Choroid plexus epithelial cell (primary cell): ENCODE measurements at places on chromosomes 13 and 19.

- DNase-seq, result no peak
These were observed 4.3 kb downstream of the OR7A5 start for GRCh38 chr19:14830702-14831101.

DNA sequence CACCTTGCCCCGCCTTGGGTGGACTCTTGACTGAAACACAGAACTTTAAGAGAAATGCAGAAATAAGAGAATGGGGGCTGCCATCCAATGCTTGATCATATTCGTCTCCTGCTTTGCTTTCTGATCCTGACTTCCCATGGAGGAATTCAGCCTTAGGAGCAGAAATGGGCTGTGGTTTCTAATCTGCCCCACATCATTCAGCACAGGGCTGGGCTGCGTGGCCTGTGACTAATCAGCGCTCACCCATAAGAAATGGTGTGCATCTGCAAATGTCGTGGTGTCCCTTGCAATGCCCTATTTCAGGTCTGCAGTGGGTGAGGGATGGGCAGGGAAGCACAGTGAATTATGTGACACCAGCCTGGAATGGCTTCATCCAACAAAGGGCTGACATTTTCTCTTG, 60.7 kb upstream of the URI1 start:
- DNase-seq, result no peak

DNA sequence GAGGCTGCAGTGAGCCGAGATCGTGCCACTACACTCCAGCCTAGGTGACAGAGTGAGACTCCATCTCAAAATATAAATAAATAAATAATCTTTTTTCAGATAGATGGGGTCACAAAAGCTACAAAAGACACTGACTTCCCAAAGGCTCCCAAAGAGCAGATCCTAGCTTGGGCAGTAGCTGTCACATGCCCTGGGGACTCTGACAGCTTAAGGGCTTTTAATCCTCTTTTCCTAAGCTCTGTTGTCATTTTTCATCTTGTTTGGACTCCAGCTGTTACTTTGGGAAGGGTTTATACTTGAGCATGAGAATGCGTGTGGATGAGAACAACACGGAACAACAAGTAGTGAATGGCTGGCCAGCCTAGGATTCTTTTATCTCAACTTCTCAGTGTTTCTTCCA, 231.7 kb downstream of the MZT1 start:
- DNase-seq, result no peak

GRCh38 chr13:59885076-59885475, 278.7 kb downstream of the DIAPH3 start:
- DNase-seq, result no peak

GRCh38 chr13:35903075-35903474, 228.1 kb downstream of the DCLK1 start:
- no peak for DNase-seq

DNA sequence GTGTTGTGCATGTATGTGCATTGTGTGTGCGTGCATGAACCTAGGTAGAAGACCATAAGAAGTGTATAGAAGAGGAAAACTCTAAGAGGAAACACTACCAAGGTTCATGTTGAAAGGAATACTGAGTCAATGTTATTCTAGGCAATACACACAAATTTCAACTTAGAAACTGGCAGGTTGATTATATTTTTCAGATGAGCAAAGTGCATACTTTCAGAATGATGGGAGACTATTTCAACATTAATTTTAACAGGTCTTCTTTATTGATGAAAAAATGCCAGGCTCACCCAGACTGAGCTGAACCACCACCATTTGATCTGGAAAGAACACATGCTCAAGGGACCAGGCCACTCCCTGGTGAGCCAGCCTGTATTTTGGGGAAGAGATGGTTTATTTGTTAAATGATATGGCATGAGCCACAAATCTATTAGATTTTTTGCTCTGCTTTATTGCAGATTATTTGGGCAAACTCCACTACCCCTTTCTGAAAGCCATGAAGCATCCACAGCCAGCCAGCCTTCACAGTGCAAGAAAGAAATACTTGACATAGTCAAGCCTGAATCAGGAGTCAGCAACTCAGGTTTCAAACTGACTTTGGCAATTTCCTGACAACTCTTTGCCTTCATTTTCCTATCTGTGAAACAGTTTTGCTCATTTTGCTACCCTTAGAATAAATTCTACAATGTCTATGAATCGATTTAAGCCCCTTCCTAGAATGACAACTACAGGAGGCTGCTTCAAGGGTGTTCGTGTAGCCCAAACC, 368.9 kb downstream of the COG6 start:
- peak; percentile 50 for DNase-seq

GRCh38 chr19:10654610-10655456, 687 bp downstream of the ILF3 start:
- DNase-seq, result no peak

- no peak for DNase-seq
These were observed 40.2 kb downstream of the KCNRG start for GRCh38 chr13:50055454-50055853.

DNA sequence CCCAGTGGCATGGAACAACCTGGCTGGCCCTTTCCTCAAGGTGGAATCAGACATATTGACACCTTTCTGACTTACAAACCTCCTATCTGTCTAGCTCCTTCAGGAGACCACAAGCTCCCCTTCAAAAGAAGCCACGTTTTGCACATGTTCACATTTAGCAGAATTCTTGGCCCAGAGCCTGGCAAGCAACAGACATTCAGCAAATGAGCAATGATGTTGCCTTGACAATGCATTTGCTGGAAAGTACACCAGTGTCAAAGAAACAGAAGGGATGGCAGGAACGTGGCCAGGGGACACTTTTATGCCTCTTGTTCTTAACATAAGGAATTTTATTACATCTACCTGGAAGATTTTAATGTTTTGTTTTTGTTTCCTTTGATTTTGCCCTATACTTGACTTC, 85.5 kb upstream of the FGF14 start:
- DNase-seq, result peak; percentile 12

GRCh38 chr13:110314516-110315245, 7.6 kb downstream of the COL4A2 start:
- no peak for DNase-seq

GRCh38 chr19:10194500-10195198, at the start of gene DNMT1:
DNMT1 (minus strand) TSS chr19:10194953; CDS start chr19:10194899, 54 bp downstream.
- peak; percentile 98 for DNase-seq

- DNase-seq, result no peak
These were observed 14.7 kb downstream of the POLD1 start for GRCh38 chr19:50398675-50399367.

- peak; percentile 30 for DNase-seq
These were observed 112.5 kb downstream of the DACH1 start for GRCh38 chr13:71754407-71754974.

DNA sequence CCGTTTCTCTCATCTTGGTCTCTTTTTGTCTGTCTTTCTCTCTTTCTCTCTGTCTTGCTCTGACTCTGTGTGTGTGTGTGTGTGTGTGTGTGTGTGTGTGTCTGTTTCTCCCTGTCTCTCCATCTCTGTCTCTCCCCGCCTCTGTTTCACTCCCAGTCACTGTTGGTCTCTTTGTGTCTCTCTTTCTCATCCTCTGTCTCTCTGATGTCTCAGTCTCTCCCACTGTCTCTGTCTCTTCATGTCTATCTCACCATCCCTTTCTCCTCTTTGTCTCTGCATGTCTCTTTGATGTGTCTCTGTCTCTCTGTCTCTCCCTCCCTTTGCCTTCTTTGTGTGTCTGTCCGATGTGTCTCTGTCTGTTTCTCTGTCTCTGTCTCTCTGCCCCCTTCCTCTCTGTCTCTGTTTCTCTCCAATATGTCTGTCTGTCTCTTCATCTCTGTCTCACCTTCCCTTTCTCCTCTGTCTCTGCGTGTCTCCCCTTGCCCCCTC, 2.5 kb downstream of the NFIC start:
- DNase-seq, result peak; percentile 65

GRCh38 chr13:75404726-75405125, 77.2 kb downstream of the TBC1D4 start:
- DNase-seq, result no peak

GRCh38 chr19:2180881-2181632, 17.3 kb downstream of the DOT1L start:
- DNase-seq, result no peak

DNA sequence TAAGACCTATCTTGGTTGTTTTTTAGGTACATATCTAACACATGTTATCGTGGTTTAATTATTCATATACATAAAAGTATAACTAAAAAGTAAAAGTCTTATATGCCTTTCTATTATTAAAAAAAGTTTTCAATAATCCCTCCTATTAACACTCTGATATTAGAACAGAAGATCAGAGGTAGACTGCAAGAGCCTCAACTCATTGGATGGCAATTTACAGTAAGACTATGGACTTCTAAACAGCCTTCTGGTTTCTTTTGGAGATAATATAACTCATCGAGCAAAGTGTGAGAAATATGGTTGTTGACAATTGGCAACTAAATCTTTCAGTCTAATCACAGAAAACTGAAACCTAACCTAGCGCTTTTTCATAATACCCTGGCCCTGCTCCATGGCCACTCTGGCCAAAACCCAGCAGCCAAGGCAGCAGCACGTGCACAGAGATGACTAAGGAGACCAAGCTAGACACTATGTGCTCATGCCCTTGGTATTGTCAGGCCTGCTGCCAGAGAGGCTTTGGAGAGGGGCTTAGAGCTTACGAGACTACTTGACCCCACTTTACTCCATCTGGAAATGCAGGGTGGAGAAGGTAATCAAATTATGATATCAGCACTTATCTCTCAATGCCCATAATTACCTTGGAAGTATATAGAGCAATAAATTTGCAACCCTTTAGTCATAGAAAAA, 40.6 kb upstream of the EEF1AKMT1 start:
- peak; percentile 97 for DNase-seq

DNA sequence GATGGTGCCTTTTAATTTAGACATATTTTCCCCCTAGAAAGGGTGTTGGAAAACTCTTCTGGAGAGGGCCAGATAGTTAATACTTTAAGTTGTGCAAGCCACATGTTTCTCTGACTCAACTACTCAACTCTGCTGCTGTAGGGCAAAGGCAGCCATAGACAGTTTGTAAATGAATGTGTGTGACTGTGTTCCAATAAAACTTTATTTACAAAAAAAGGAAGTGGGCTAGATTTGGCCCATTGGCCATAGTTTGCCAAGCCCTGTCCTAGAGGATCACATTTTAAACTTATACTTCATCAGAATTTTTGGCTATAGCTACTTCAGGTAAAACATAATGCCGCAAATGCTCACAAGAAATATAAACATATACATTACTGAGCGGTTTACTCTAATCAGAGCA, 306.3 kb upstream of the MAB21L1 start:
- DNase-seq, result no peak

DNA sequence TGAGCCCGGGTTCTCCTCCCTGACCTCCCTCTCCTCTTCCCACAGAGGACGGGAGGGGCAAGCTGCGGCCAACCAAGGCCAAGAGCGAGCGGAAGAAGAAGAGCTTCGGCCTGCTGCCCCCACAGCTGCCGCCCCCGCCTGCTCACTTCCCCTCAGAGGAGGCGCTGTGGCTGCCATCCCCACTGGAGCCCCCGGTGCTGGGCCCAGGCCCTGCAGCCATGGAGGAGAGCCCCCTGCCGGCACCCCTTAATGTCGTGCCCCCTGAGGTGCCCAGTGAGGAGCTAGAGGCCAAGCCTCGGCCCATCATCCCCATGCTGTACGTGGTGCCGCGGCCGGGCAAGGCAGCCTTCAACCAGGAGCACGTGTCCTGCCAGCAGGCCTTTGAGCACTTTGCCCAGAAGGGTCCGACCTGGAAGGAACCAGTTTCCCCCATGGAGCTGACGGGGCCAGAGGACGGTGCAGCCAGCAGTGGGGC, 162.2 kb downstream of the KDM4B start:
- no peak for DNase-seq

- DNase-seq, result no peak
These were observed 15.0 kb downstream of the EPS15L1 start for GRCh38 chr19:16456652-16457194.

GRCh38 chr13:106078191-106078590, 457.3 kb downstream of the EFNB2 start:
- peak; percentile 68 for DNase-seq

DNA sequence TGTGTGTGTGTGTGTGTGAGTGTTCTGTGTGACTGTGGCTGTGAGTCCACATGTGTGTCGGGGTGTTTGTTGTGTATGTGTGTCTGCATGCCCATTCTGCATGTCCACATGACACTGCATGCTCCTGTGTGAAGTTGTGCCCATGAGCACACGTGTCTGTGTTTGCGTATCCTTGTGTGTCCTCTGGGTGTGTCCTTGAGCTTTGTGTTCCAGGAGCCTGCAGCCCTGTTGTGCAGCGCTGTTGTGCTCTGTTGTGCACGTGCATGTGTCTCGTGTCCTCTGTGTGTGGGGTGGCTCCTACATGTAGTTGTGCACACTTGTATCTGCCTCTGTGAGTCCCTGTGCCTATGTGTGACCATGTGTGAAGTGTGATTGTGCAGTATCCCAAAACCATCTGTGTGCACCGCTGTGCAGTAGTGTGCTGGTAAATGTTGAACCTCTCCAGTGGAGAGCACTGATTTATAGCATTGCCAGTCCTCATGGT, 2.2 kb upstream of the ARHGEF18 start:
- DNase-seq, result no peak

DNA sequence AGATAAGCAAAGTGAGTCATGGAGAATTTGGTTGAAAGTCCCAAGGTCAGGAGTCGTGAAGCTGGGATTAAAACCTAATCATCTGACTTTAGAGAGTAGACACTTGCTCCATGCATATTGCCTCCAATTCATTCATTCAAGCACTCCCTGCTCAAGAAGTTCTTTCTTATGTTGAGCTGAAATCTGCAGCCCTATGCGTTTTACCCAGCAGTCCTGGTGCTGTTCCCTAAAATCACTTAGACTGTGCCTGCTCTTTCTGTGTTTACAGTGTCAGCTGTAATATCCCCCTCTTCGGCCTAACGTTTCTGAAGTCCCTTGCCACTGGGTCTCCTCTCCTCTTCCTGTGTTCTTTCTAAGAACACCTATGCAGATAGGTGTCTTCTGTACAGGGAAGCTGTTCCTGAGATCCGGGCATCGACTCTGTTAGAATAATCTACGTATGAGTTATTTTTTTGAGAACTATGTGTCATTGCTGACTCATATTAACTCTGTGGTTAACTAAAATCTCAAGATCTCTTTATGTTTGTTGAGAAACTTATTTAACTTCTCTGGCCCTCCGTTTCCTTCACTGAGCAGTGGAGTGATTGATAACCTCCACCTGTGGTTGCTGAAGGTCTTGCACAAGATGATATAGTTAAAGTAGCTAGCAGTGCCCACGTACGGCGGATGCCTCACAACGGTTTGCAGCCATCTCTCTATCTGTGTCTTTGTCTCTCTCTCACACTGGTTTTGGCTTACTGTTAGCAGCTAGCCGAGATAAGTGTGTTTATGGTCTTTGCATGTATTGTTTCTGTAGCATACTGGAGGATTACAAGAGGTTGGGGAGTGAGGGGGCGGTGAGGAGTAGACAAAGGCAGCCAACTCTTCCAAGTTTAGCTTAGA, 4.7 kb downstream of the ALOX5AP start:
- peak; percentile 83 for DNase-seq

DNA sequence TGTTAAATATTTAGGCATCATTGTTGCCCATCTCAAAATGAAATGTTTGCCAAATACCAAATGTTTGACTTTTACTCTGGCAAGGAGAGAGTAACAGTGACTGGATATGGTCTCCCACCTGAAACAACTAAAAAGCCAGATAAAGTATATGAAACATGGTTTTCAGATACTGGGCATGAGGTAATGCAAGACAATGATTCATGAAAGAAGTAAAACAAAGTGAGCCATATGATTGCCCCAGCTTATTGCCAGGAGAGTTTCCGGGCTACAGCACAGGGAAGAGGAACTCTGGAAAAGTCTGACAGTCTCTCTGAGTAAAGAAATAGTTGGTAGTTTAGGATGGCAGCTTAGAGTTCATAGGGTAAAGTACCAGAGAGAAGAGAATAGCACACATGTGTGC, 354.6 kb downstream of the DNAJC15 start:
- DNase-seq, result peak; percentile 6
